ENCODE measurements at places on chromosomes 4 and X. TPM values are rescaled to one million over a fixed set of nuclear protein-coding genes. Genes with fewer than 3 reads are reported as not detected.

- DNase-seq = no peak
Observed at GRCh38 chr4:23298371-23298770, 591.5 kb downstream of the PPARGC1A start.

GRCh38 chr4:114225436-114225835 lies 246.0 kb upstream of the ARSJ start:
- peak; percentile 83 for DNase-seq

GRCh38 chrX:18410038-18410437 lies 15.4 kb upstream of the CDKL5 start:
- peak; percentile 6 for DNase-seq

DNA sequence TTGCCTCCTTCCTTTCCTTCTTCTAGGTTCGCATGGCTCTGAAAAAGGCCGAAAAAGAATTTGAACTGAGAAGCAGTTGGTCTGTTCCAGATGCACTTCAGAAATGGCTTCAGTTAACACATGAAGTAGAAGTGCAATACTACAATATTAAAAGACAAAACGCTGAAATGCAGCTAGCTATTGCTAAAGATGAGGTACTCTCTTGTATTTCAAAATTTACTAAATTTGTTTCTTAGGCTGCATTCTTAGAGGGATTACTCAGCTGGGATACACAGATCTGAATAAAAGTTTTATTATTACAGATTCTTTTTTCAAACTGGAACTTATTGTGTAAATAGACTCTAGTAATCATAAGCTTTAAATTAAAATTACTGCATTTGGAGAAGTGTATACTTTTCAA lies 146.9 kb downstream of the STIM2 start:
- DNase-seq = no peak

DNA sequence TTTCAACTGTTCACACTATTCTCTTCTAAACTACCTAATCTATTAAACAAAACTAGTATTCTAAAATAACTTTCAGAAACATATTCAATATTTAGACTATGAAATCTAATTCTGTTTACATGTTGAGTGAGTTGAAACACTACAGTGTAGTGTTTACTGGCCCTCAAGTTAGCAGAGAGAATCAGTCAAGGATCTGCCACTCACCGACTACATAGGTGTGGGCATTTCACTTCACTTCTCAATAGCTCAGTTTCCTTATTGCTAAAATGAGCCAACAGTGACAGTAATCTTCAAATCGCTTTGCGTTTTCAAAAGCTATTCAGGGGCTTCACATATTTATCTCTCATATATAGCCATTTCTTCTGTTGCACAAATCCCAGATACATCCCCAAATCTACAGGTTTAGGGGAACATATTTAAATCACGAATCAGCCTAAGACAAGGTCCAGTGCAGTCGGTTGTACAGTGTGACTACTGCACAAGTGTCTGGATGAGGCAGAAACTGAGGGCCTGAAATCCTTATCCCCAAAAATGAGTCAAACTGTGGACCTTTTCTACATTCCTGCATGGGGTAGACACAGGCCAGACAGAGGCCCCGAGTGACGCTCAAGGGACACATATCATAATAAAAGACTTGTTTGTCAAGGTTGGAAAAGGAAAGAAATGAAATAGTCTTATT lies 129.8 kb downstream of the PPP3CA start:
- DNase-seq = no peak

GRCh38 chr4:67638136-67638535 lies 62.8 kb downstream of the UBA6 start:
- no peak for DNase-seq

- DNase-seq = no peak
Observed at GRCh38 chrX:27966492-27966891, 14.8 kb downstream of the DCAF8L1 start.

GRCh38 chr4:17562157-17562556 lies 14.8 kb upstream of the LAP3 start:
- DNase-seq = no peak

DNA sequence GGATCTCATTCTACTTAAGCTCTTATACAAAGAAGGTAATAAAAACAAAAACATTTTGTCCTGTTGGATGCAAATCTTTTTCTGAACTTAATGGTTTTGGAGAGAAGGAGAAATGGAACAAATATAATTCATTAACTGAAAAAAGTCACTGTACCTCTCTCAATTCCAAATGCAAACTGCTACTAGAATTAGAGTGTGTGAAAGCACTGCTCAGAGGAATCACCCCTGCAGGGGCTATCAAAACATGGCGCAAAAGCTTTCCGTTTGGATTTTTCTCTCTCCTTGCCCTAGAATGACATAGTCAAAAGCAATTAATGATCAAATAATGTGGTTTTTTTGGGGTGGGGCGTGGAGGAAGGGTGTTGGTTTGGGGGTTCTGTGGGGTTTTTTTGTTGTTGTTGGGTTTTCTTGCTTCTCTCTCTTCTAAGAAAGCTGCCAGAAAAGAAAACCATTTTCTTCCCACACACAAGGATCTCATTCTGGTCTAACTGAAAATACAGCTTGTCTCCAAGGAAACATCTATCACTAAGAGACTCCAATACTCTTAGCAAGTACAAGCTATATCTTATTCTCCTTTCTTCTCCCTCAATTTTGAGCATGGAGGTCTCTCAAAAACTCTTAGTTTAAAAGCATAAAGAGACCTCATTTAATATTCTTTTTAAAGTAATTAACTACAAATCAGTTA lies 41.6 kb downstream of the USP46 start:
- no peak for DNase-seq

- no peak for DNase-seq
Observed at GRCh38 chrX:68728186-68728585, 80.7 kb downstream of the STARD8 start.

GRCh38 chr4:88697588-88698329 lies at the start of gene NAP1L5:
NAP1L5 (minus strand) TSS chr4:88697829; CDS start chr4:88697754, 75 bp downstream.
- DNase-seq = peak; percentile 66

RAB41 gene
- not detected for total RNA-seq

MAGEB10 gene
- total RNA-seq = 2.4 TPM

SHROOM4 gene
- total RNA-seq = 7.0 TPM

HSD17B13 gene
- 1.9 TPM for total RNA-seq

KIAA0232 gene
- total RNA-seq = 27.9 TPM

SPANXN4 gene
- not detected for total RNA-seq

USP26 gene
- total RNA-seq = 3.1 TPM

KCNIP4 gene
- total RNA-seq = 9.1 TPM

Data from umbilical cord (tissue), 2 donors.